ENCODE measurements at places on chromosomes 2 and 18.

GRCh38 chr2:152303951-152304350 is 31.0 kb upstream of the FMNL2 start:
- no peak for DNase-seq

DNA sequence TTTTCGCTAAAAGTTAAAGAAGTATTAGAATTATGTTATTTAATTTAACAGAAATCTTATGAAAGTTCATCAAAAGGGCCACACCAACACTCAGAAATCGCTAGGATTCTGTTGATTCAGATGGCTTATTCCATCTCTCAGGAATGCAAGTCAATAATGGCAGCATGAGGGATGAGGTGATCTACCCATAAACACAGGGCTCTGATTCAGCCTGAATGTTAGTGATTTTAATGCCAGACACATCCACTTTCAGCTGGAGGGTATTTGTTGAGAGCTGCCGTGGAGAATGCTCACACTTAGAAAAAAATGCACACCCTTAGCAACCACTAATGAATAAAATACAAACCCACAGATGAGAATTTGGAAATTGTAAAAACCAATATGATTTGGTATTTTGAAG is 173.3 kb upstream of the ERBB4 start:
- no peak for DNase-seq

DNA sequence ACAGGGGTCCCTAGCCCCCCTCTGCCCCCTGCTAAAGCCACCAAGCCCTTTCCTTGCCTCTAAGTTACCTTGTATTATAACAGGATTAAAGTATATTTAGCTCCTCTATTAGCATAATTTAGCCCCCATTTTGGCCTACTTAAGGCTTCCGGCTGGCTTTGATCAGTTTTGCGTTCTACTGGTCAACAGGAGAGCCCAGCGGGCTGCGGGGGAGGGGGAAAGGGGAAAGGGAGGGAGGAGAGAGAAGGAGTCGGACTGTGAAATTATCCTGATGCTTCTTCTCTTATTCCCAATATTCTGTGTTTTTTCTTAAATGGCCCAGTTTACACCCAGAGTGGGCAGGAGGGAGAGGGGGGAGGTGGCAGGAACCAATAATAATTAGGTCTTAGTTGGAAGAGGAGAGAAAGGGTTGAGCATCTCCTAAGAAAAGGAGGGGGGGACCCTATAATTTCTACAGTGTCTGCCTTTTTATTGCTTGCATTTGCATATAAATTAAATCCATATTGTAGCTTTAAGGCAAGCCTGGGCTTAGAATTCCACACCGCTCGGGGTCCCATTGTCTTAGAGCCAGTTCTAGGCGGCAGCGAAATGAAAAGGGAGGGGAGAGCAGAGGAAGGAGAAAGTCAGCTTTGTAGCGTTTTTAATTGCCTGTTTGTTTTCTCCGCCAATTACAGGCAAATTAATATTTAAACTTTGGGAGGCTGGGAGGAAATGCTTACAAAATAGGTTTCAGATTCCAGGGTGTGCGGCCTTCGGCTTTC is 39.6 kb downstream of the EN1 start:
- DNase-seq: no peak

- DNase-seq: no peak
These were observed 185.5 kb upstream of the FN1 start for GRCh38 chr2:215621381-215621780.

- DNase-seq: no peak
These were observed 123.7 kb downstream of the TNS1 start for GRCh38 chr2:217878915-217879590.

DNA sequence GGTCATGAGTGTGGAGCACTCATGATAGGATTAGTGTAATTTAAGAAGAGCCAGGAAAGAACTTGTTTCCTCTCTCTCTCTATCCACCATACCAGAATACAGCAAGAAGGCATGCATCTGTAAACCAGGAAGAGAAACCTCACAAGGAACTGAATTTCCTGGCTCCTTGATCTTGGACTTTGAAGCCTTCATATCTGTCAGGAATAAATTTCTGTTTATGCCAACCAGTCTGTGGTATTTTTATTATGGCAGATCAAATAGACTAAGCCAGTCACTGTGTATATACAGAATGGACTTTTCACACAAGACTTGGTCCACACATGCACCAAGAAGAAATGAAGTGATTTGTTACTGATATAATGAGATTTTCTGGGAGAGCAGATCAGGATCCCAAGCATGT is 930.1 kb upstream of the TMEFF2 start:
- no peak for DNase-seq

DNA sequence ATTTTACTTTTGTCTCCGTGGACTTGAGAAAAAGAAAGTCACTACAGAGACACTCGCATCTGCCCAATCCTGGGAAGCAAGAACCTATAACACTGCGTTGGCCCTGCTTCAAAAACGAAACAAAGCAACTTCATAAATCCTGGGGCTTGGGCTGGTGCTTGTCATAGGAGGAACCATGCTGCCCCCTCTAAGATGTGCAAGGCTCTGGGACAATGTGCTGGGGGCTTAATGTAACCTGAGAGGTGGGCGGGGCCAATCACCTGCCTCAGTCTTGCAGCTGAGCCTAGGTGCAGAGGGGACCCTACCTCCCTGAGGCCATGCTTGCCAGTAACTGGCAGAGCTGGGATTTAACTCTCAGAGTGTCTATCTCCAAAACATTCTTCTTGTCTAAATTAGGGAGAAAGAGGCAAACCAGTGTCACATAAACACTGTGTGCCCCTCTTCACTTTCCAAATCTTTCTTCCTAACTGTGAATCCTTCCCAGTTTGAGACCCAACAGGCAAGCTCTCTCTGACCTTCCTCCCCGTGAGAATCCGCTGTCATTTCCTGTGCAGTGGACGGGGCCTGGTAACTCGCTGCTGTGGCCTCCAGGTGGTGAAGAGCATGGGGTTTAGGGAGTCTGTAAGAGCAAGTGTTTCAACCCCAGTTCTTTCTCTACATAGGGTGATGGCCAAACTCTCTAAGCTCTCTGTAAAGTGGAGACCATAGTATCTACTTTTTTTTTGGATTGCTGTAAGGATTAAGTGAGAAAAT is 115.1 kb downstream of the ACKR3 start:
- no peak for DNase-seq

DNA sequence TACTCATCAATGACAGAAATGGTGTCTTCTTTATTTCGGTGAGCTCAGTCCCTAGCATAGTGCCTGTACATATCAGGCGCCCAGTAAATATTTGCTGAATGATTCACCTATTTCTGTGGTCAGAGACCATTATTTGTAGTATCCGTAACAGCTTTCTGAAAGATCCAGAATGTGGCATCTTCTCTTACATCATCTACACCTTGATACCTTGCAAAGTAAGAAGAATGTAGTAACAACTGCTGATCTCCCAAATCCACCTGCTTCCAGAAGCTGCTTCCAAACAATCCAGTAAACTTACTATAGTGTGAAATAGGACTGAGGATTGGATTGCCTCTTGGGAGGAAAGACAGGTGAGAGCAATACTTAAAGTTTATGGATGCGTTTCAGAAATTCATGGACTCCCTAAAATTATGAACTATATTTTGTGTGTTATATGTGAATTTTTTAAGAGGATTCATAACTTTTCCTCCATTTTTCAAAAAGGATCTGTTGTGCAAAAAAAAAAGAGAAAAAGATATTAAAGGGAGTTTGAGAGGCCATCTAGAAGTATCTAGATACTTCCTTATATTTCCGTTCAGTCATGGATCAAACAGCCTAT is 945 bp upstream of the ASXL2 start:
- DNase-seq: no peak

- no peak for DNase-seq
These were observed 51.0 kb downstream of the AQP12A start for GRCh38 chr2:240742602-240743095.

DNA sequence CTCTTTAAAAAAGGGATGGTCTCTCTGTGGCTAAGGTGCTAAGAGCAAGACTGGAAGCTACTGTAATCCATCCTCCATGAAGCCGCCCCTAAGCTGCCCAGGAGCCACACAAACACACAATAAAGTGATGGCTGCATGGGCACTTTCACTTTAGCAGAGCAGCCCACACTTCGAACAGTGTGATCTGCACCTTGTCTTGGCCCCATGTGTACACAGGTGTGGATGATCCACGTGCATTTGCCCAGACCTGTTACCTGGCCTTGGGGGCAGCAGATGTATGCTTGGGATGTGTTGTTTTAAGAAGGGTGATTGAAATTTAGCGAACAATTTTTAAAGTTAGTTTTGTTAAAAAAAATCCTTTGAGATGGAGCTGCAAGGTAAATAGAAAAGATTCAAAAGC is 39.9 kb downstream of the TMEM178A start:
- no peak for DNase-seq

All from left ventricle myocardium inferior (tissue), 1 donor.